ENCODE measurements at places on chromosomes 5 and 9. TPM values are rescaled to one million over a fixed set of nuclear protein-coding genes. Genes with fewer than 3 reads are reported as not detected.

DNA sequence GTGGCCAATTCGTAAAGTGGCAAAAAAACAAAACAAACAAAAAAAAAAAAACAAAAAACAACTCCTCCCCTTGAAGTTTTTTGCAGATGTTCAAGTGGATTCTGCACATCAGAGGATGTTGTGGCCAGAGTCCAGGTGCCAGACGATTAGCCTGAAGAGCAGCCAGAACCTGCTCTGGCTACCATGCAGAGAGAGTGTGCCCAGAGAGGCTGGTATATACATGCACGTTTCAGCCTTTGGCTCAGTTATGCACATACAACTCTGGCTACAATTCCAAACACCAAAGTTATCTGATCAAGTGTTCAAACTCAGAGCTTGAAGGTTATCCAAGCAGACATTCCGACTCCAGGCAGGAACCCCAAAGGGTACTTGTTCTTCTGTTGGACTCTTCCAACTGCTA is 34.7 kb downstream of the GGTA1 start:
- no peak for DNase-seq

- no peak for DNase-seq
Measured at GRCh38 chr5:36644727-36645126, 38.3 kb downstream of the SLC1A3 start.

STC2 gene
- 0.65 TPM for total RNA-seq

DNA sequence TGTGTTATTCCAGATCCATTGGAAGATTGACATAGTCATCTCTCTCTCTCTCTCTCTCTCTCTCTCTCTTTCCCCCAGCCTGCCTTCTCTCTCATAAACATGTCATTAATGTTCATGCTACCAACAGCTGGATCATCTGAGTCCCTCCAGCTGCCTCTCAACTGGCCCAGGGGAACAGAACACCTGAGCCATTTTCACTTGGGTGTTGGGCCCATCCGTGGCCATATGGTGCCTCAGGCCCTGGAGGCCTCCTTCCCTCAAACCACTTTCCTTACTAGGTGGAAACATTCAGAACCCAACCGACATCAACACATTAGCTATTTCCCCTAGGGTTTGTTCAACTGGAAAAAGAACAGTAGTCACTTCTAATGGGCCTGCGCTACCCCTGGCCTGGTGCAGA is 196.2 kb downstream of the FRMD3 start:
- no peak for DNase-seq

KCNT1 gene
- total RNA-seq: not detected

DNA sequence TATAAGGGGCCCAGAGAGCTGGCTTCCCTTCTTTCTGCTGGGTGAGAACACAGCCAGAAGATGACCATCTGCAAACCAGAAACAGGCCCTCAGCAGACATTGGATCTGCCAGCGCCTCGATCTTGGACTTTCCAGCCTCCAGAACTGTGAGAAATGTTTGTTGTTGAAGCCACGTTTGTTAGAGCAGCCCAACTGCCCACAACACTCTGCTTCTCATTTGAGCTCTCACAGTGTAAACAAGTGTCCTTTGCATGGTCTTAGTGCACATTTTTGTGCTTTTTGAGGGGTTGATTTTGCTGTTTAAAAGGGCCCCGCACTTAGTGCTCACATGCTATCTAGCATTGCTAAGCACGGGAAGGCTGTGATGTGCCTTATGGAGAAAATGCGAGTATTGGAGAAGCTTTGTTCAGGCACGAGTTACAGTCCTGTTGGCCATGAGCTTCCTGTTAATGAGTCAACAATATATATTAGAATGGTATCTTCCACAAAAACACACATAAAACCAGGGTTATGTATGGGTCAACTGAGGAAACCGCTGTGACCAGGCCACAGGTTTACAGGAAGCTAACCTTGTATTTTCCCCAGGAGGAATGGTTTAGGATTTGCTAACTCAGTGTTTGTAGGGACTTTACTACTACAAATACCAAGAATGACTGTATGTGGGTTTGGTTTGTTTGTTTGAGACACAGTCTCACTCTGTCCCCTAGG is 11.9 kb downstream of the CMBL start:
- no peak for DNase-seq

TMEM174 gene
- total RNA-seq: not detected

DNA sequence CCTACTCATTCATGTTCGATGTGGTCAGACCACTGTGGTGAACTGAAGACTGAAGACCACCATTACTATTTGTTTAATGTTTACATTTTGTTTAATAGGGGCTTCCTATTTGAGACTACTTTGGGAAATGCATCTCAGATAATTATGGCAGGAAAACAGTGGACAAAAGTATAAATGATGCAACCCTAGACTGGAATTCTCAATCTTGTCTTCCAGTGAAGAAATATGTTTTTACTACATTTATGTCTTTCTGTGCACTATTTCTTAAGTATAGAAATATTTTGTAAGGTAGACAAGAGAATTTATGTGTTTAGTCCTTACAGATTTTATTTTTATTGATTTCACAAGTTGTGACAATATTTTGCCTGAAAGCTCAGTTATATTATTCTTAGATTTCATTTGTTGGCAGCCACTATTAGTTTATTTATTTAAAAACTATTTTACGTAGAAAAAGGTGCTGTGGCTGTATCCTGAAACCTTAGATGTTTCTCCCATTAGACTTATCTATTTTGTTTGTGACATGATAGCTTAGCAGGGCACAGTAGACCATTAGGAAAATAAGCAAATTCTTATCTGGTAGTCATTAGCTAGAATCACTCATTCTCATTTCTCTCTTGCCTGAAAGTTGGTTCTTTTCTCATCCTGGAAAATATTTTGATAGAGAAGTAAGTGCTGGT is 39.4 kb upstream of the MRPS30 start:
- DNase-seq: no peak

DNA sequence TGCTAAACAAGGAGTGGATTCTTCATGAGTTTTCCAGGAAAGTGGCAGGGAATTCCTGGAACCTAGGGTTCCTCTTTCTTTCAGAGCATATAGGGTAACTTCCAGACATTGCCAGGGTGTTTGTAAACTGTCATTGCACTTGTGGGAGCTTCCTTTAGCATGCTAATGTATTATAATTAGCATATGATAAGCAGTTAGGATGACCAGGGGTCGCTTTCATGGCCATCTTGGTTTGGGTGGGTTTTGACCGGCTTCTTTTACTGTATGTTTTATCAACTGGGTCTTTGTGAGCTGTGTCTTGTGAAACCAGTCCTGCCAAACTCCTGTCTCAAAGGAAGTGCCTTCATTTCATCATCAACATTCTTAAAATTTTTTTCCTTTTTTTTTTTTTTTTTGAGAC is 11.9 kb upstream of the MELK start:
- no peak for DNase-seq

- no peak for DNase-seq
Measured at GRCh38 chr9:27924502-27924901, 351.2 kb upstream of the C9orf72 start.

- no peak for DNase-seq
Measured at GRCh38 chr9:71587576-71588362, 180.5 kb downstream of the CEMIP2 start.
